Activated CD4-positive, alpha-beta T cell treated with anti-CD3 and anti-CD28 coated beads, Interleukin-2, amount 50 U/mL, for 4 hours (primary cell): ENCODE measurements at places on chromosomes 5 and 9.

- no peak for DNase-seq
These were observed 1.8 kb downstream of the AUH start for GRCh38 chr9:91359734-91360470.

DNA sequence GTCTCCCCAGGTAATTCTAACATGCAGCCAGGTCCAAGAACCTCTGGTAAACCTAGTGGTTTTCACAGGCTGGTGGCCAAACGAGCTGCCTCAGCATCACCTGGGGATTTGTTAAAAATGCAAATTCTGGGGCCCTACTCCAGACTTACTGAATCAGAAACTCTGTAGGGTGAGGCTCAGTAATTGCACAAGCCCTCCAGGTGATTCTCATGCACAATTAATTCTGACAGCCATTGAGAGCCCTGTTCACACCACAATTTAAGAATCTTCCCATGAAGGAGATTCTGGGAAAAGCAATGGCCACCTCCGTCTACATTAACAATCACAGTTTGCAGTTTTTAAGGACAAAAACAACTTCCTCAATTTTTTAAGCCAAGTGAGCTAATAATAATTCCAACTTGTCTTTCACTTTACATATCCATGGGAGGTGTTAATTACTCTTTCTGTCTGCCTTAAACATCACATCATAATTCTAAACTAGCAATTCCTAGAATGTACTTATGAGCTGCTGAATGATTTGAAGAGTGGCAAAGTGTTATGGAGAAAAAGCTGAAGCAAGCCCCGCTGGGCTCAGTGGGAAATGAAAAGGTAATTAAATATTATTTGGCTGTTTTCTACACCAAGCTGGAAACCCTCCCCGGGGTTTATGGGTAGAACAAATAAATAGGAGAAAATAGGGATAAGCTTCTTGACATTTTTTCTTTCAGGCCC lies 70.0 kb downstream of the GLDC start:
- DNase-seq, result no peak

- DNase-seq, result no peak
These were observed 32.7 kb downstream of the UBE2D2 start for GRCh38 chr5:139593716-139594319.

- DNase-seq, result no peak
These were observed at the start of gene ACOT12 for GRCh38 chr5:81393783-81394718. Gene ACOT12, minus strand, starts transcription at chr5:81394134. Its CDS starts 20 bp downstream, at chr5:81394114.

GRCh38 chr5:181044662-181045305 lies 4.7 kb downstream of the BTNL9 start:
- no peak for DNase-seq

GRCh38 chr9:132697230-132697629 lies 27.0 kb downstream of the GTF3C4 start:
- no peak for DNase-seq

DNA sequence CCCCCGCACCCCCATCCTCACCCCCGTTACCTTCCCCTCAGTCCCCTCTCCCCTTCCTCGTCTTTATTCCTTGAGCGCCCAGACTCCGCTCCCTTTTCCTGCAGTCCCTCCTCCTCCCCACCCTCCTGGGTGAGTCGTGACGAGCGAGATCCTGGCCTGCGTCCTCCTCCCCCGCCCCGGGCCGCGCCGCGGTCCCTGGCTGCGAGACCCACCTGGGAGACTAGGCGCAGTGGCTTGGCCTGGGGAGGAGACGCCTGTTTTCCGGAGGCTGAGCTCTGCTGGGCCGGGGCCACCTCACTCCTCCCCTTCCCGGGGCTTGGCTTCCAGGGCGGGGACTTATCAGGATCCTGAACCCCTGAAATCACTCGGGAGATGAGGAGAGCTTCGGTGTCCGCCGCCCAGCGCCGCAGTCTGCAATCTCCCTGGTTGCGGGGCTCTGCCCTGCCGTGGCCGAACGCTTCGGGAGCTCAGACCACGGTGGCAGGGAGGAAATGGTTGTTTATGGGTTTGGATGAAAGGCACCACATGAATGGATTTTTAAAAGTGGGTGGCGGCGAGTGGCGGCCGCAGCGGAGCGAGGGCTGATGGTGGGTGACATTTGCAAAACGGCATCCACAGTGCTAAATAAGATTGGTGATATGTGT lies 984 bp downstream of the STXBP1 start:
- DNase-seq, result peak; percentile 4

DNA sequence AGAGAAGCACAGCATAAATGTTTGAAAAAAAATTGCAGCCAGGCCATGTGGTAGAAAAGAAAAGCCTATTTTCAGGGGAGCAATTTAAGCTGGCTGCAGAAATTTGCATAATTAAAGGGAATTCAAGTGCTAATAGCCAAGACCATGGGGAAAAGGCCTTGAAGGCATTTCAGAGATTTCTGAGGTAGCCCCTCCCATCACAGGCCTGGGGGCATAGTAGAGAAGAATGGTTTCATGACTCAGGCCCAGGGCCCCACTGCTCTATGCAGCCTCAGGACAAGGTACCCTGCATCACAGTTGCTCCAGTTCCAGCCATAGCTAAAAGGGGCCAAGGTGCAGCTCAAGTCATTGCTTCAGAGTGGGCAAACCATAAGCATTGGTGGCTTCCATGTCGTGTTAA lies 1416.0 kb downstream of the EFNA5 start:
- no peak for DNase-seq

DNA sequence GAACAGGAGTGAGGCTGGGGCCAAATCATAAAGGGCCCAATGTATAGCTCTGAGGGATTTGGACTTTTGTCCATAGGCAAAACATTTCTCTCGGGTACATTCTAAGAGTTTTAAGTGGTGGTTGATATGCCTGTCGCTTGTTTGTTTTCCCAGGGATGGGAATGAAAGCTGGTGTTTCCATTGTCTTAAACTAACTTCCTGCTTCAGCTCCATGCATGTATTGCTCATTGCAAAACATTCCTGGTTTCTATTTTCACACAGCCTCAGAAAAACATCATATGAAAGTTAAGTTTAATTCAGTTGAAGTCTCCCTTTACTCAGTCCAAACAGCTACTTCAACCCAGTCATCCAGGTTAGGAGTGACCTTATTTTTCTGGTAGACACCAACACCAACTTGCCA lies 235.0 kb downstream of the ACTL7B start:
- no peak for DNase-seq

- DNase-seq, result no peak
These were observed 21.5 kb upstream of the MRNIP start for GRCh38 chr5:179880066-179880650.

DNA sequence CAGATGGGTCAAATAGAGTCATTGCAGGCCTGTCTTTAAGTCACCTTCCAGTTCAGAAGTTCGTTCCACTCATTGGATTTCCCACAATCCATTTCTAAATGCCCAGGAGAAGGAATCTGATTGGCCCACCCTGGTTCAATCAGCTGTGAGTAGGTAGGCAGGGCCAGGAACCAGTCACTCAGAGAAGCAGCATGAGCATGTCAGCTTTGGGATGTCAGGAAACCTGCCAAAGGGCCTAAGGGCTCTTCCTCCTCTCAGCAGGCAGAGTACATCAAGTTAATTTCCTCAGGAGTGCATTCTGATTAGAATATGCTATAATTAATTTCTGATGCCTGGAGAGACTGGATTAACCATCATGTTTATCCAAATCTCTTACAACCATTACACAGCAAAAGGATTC lies 412.9 kb upstream of the CCNH start:
- DNase-seq, result no peak

DNA sequence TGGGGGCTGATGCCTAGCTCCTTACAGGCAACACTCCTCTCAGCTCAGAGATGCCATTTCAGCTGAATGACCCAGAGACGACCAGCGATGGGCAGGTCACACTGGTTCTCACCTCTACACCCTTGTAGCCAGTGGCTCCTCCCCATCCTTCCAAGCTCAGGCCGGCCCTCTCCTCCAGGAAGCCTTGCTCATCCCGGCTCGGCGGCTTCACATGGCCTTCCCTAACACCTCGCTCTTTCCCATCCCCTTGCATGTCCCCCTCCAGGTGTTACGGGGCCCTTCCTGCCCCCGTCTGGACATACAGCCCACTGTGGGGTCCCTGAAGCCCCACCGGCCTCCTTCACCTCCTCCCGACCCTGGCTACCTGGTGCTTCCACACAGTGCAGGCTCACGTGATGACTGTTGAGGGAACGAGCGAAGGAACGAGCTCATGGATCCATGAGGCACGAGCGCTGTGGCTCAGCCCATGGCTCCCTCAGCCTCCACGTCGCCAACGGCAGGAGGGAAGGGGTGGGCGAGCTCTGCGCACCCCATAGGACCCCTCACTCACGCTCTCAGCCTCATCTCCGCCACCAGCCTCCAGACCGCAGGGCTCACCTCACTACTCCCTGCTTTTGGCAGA lies 45.7 kb downstream of the SARDH start:
- no peak for DNase-seq

GRCh38 chr5:177425196-177425800 lies 1.2 kb upstream of the GRK6 start:
- DNase-seq, result no peak

GRCh38 chr9:115080242-115080641 lies 37.7 kb downstream of the TNC start:
- no peak for DNase-seq

DNA sequence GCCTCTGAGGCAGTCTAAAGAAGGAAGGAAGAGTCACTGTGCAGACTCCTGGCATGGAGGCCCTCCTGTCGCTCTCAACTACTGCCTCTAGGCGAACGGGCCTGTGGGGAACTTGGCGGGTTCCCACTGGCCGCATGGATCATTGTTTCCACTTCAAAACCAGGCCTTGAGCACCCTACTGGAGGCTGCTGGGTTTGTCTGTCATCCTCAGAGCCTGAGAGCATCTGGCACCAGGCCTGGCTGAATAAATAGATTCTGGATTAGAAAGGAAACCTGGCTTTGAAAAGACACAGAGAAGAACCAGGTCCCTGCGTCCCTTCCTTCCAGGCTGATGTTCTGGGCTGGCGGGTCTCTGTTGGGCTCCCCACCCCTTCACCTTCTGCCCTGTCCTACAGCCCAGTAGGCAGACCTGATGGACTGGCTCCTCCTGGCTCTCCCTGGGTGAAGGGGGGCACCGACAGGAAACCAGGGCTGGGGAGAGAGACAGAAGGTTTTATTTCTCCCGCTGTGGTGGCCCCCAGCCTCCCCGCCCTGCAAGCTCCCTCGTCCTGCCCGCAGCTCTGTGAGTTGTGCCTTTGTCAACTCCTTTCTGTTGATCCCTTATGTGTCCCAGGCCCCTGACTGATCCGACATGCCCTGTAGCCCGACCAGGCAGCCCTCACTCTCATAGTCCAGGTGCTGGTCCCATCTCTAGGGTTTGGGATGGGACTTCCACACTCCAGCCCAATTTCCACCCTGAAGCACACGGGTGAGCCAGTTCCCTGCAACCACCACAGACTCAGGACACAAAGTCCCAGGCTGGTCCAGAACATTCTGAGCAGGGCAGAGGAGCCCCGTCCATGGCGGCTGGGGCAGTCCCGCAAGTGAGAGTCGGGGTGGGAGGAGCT lies 50.1 kb downstream of the ADAMTS2 start:
- DNase-seq, result no peak

DNA sequence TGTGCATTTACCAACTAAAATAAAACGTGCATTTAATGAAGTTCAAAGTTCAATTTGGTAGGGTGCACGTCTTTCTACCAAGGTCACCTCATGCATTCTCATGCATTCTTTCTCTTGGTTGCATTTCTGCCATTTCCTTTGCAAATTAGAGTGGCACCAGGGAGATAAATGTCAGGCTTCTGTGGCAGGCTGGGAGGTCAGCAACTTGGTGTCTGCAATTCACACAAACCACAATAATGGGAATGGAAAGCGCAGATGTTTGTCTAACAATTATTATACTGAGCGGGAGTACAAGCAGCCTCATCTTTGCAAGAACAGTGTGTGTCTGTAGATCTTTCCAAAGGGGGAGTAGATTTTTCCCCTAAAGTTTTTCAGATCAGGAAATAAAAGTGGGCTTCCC lies 411.7 kb downstream of the DMRT2 start:
- DNase-seq, result no peak

DNA sequence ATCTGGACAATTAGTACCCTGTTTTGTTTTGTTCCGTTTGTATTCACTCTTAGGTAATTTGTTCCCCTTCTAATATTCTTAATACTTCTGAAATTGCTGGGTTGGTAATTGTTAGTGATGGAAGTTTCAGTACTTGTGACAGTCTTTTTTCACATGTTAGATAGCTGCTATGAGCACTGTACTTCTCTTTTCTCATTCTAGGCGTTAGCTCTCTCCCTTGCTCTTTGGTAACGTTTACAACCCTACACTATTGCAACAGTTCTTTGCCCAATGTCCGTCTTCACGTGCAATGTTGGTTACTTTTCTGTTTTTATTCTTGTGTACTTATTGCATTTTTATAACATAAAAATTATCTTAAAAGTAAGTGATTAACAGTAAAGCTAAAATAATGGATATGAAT lies 1509.0 kb downstream of the MAT2B start:
- no peak for DNase-seq

- no peak for DNase-seq
These were observed 38.8 kb downstream of the CWC27 start for GRCh38 chr5:64807520-64807919.

GRCh38 chr5:55923177-55923771 lies 71.5 kb downstream of the IL6ST start:
- no peak for DNase-seq

DNA sequence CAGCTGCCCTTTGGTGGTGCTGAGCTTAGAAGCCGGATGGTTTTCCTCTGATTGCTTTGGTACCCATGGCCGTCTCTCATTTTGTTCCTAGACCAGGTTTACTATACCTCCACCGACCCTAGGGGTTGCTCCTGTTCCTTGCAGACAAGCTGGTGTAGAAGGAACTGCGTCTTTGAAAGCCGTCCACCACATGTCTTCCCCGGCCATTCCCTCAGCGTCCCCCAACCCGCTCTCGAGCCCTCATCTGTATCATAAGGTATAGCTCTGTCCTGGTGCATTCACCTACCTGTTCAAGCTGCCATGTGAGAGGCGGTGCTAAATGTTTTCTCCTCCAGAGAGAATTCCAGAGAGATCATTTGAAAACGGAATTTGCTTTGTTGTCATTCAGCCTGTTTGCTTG lies 39.5 kb downstream of the TENT4A start:
- no peak for DNase-seq

- no peak for DNase-seq
These were observed 142.5 kb upstream of the SLC24A2 start for GRCh38 chr9:19931098-19931890.

DNA sequence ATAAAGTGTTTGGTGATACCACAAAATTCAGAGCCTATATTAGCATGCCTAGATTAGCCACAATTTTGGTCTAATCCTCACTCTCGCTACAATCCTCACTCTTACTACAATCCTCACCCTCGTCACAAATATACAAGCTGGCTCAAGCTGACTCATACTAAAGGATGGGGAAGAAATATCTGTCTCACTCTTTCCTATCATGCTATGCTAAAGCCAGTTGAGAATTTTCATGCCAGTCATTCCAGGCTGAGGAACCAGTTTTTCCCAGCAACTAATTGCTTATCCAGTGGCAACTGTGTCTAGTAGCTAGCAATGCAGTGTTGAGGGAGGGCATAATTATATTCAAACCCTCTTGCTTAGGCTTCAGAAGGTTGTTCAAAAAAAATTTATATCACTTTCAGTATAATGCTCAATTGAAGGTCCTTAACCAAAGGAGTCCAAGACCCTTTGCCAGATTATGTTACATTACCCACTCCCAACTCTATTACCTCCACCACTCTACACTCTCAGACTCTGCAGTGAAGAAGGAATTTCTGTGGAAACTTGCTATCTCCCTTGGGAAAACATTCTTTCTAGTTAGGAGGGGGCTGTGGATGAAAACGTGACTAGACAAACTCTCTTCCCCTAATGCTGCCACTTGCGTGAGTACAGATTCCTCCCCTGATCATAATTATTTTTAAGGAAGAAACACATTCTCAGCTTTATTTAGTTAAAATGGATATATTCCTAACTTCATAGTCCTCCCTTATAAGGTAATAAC lies 810.3 kb upstream of the ACO1 start:
- no peak for DNase-seq
